Activated naive CD4-positive, alpha-beta T cell treated with anti-CD3 and anti-CD28 coated beads for 36 hours (primary cell): ENCODE measurements at places on chromosomes 1 and 21.

- DNase-seq = no peak
These were observed 24.3 kb downstream of the EYA3 start for GRCh38 chr1:28064064-28064463.

- DNase-seq = no peak
These were observed 317.6 kb upstream of the KAZN start for GRCh38 chr1:14280909-14281308.

DNA sequence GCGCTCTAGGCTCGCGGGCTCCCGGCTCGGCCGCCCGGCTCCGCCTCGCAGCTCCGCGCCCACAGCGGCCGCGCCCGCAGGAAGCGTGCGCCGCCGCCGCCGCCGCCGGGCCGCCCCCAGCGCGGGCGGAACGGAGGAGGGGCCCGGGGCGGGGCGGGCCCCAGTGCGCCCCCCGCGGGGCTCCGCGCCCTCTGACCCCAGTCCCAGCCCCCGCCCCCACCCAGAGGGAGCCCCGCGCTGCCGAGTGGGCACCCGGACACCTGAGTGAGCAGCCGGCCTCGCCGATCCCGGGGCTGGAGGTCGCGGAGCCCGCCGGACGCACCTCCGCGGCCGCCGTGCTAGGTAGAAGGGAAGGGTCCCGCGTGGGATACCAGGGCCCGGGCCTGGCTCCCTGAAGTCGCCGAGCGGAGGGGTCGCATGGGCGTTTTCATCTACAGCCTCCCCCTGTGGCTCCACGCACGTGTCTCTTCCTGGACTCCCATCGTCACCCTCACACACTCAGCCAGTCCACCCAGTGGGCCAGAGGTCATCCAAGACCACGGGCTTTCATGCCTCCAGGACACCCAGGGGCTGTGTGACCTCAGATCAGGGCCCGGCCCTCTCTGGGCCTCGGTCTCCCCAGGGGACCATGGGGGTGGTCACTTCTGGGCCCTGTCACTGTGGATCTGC is at the start of gene SDC3:
TSS of gene SDC3 (minus strand) at position 63 of the 669 bp plus-strand sequence. CDS start 172 bp downstream, outside the sequence.
- no peak for DNase-seq

DNA sequence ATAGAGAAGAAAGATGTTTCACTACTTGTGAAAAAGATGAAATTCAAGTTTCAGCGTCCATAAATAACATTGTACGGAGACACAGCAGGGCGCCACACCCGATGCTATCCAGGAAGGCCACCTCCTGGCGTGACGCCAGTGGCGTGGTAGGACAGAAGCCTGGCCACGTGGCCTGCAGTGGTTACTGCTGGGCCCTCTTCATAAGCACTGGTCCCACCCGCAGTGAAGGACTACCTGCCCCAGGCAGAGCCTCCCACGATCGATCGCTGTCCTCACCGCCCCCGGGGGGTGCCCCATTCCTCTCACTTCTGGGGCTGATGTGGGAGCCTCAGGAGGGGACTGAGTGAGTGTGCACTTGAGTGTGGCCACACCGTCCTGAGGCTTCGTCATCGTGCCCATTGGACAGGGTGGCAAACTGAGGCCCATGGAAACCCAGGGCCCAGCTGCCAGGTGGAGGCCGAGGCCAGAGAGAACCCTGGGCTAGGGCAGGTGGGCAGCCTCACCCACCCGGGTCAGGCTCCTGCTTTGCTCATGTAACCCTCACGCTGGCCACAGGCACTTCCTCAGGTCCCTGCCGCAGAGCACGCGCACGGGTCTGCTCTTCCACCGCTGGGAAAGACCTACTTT is 11.7 kb upstream of the HES5 start:
- DNase-seq = no peak

- DNase-seq = no peak
These were observed 4.6 kb downstream of the BOLA1 start for GRCh38 chr1:149903836-149904491.

- no peak for DNase-seq
These were observed 3.1 kb downstream of the CTBS start for GRCh38 chr1:84571150-84571535.

- DNase-seq = no peak
These were observed 144.9 kb upstream of the C1orf174 start for GRCh38 chr1:4044967-4045366.

DNA sequence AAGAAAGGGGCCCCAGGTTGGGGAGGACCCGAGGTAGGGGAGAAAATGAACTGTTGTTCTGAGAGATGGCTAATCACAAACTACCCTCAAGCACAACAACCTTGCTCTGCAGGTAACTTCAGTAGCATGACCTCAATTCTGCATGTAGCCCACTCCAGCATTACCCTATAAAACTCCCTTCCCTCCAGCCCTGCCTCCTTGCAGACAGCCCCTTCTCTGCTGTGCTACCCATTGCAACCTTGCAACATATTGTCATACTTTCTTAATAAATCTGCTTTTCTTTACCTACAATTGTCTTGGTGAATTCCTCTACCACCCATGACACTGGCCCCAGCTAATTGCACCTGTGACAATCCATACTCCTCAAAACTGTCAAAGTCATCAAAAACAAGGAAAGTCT is 428.9 kb downstream of the MATN1 start:
- no peak for DNase-seq
